ENCODE measurements at places on chromosomes 1 and 21. TPM values are rescaled to one million over a fixed set of nuclear protein-coding genes. Genes with fewer than 3 reads are reported as not detected.

DNA sequence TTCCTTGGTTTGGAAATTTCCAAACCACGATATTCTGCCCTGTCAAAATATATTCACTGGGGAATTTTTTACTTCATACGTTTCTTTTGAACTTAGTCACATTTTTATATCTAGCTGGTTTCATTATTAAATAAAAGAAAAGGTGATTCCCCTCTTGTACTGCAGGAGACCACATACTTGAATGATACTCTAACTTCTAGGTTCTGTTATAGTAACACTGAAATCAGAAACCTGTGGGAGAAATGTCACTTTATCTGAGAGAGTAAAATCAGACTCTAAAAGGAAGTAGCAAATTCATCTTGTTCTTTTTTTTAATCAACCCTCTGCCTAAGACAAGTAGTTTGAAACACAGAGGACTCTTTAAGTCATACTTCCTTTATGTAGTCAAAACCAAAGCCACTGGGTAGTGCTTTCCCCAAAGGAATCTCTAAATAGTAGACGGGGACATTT lies 34.4 kb downstream of the MRPL39 start:
- no peak for DNase-seq

The ATP6V1G3 gene
- total RNA-seq = not detected

The VWA1 gene
- 13.7 TPM for total RNA-seq

GRCh38 chr1:1780598-1781525 lies 2.6 kb upstream of the NADK start:
- DNase-seq = no peak

- DNase-seq = no peak
Measured at GRCh38 chr1:31931593-31932225, 6.5 kb downstream of the PTP4A2 start.

DNA sequence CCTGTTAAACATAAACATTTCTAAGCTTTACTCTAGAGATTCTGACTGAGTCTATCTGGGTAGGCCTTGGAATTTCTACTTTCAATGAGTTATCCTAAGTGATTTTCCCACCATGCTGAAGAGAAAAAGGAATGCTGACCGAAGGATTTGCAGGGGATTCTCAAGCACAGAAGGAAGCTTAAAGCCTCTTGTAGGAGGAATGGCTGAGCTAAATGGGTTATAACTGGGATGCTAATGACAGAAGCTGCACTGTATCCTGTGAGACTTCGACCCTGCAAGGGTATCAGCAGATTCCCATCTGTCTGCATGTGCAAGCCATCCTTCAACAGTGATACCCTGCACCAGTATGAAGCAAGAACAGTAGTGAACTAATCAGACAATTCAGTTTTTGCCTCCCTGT lies 35.4 kb downstream of the SLC35D1 start:
- DNase-seq = no peak

The AIRE gene
- total RNA-seq = not detected

The CELA2B gene
- not detected for total RNA-seq

DNA sequence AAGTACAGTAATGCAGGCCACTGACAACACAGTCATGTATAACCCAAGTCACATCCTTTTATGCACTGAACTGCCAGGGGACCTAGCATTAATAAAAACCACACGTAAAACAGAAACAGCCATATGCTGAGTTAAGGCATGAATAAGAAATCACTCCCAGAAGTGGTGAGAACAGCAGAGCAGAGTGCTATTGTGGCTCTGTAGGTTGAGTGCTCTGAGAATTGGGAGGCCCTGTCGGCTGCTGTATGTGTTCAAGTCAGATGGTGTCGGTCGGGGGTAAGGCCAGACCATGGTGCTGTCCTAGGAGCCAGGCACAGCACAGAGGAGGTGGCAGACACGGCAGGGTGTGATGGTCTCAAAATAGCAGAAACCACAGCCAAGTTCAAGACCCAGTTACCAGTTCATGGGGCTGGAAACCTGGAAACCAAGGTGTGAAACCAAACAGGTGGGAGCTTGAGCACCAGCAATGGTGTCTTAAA lies 126.6 kb upstream of the COA6 start:
- no peak for DNase-seq

GRCh38 chr1:112998592-112999235 lies 42.7 kb upstream of the SLC16A1 start:
- DNase-seq = peak; percentile 45

The TAS1R2 gene
- total RNA-seq = not detected

DNA sequence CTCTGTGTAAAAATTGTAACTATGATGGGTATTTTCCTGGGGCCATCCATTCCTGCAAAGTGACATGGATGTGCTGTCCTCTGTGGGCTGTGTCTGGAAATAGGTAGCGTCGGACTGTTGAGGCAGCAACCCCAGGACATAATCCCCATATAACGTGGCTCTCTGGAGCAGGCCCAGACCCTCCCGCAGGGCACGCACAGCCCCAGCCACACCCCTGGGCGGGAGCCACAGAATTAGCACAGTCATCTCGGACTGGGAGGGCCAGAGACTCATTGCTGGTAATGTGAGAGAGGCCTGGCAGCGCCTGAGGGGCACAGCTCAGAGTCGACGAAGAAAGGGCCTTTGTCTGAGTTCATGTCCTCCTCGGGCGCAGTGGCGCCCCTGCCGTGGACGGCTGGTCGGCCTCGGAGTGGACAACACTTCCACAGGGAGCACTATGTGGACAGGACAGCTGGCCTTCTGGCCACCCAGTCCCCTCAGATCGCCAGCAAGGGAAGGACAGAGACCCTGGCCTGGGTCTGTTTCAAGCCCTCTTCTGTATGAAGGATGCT lies 20.1 kb downstream of the SIM2 start:
- DNase-seq = no peak

The VSIG8 gene
- total RNA-seq = not detected

The C1orf87 gene
- not detected for total RNA-seq

DNA sequence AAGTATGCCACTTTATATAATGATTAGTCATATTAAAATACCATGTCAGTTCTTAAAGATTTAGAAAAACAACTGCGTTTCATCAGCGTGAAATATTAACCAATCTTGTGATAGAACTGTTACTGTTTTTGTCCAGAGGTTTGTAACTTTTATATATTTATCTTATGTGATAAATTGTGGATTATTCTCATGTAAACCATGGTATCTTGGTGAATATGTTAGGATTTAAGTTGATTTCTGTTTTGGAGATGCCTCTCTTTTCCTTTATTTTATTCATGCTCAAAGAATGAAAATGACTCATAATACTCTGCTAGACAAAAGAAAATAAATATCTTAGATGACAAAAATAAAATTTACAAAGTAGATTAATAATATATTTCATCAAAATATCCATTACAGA lies 88.4 kb downstream of the ADGRL4 start:
- DNase-seq = no peak

- DNase-seq = no peak
Measured at GRCh38 chr1:41539418-41539805, 54.9 kb upstream of the EDN2 start.

- DNase-seq = no peak
Measured at GRCh38 chr1:149906570-149907075, 7.3 kb downstream of the BOLA1 start.

- no peak for DNase-seq
Measured at GRCh38 chr1:164731161-164731876, 172.3 kb downstream of the PBX1 start.

The ARTN gene
- 0.14 TPM for total RNA-seq

DNA sequence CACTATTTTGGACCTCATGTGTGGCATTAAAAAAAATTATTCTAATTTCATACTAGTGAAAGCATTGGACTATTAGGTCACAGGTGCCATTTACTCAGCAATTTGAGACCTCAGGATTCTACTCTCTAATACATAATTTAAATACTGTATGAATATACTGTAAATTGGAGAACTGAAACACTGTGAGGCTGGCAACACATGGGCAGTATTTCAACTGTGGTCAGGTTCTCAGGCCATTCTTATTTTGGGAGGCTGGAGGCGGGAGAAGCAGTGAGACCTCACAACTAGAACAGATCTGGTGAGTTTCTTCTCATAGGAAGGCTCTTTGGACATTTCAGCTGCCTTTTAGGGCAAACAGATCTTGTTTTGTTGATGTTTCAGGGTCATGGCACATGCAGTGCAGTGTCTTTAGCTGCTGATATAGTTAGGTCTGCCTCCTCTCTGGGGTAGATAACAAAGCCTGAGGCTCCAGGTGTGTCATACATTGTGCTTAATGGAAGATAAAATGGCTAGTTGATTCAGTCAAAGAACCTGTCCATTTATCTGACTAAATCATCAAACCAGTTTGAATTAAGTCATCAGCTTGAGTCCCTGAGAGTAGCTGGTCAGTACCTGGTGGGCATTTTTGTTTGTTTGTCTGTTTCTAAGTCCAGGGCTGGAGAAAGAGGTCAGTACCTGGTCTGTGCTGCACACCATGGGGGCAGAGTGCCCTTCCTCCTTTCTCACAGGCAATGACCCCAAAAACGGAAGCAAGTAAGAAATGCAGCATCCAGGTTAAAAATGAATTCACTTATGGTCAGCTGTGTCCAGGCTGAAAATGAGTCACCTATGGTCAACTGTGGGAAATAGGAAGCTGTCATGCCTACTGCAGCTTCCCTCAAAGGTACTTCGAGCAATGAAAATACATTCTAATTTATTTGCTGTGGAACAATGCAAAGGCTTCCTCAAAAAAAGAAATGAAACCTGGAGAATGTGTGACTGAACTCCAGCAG lies 216.2 kb downstream of the SDCCAG8 start:
- DNase-seq = no peak

The VHLL gene
- not detected for total RNA-seq

GRCh38 chr1:93988634-93989350 lies 79.6 kb upstream of the GCLM start:
- DNase-seq = no peak

GRCh38 chr1:9166289-9167235 lies 37.7 kb upstream of the GPR157 start:
- DNase-seq = no peak

DNA sequence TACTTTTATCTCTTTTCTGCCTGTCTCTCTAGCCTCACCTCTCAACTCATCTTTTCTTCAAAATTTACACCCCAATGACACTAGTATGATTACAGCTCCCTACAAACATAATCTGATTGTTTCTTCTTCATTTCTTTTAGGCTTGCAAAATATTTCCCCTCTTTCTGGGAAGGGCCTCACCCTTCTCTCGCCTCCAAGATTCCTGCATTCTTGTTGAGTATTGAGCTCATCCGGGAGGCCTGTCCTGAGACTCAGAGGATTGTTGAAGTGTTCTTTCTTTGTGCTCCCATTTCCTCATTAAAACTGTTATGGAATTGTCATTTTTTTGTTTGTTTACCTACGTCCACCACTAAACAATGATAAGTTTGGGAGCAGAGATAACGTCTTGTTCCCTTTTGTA lies 99.1 kb upstream of the CHRM3 start:
- DNase-seq = no peak

- DNase-seq = peak; percentile 18
Measured at GRCh38 chr1:169711469-169712308, at the start of gene SELL. Gene SELL, minus strand, starts transcription at chr1:169711620. Its CDS starts 122 bp downstream, at chr1:169711498.

Measured in left ventricle myocardium inferior (tissue), 1 donor.